ENCODE measurements at places on chromosomes 2 and 18. TPM values are rescaled to one million over a fixed set of nuclear protein-coding genes. Genes with fewer than 3 reads are reported as not detected.

DNA sequence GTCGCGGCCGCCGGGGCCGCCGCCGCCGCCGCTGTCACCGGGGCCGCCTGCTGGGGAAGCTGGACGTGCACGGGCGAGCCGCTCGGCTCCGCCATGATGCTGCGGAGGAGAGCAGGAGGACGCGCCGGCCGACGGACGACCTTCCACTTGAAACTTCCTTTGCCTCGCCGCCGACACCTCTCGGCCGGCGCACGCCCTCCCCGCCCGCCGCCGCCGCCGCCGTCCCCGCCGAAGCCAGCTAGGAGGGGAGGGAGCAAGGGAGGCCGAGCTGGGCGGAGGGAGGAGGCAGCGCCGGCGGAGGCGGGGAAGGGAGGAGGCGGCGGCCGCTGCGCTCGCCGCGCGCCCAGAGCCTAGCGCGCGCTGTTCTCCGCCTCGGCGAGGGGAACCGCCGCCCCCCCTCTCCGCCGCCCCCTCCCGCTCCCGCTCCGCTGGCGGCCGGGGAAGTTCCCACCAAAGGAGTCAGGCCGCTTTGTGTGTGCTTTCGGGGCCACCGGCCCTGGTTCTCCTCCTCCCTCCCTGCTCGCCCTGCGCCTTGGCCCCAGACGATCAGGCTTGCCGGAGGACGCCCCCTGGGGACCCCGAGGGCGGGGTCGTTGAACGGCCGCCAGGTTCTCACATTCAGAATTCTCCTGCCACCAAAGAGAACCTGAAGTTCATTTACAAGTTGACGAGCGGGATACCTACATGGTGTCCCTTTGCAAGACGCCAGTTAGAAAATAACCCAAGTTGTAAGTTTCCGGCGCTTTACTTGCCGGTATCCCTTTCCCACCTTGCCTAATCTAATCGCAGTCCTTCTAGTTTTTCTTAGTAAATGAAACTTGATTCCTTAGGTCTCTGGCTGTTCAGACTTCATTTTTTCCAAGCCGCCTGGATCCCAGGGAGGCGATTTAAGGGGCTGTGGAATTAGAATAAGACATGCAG lies at the start of gene STK39:
STK39 (minus strand) TSS at position 255 of the 921 bp plus-strand sequence; CDS start at position 95, 160 bp downstream.
- peak; percentile 64 for DNase-seq

- no peak for DNase-seq
Observed at GRCh38 chr18:32884543-32884942, 111.7 kb upstream of the KLHL14 start.

The DUSP19 gene
- 1.5 TPM for total RNA-seq

The UGT1A7 gene
- not detected for total RNA-seq

- DNase-seq = no peak
Observed at GRCh38 chr18:45503990-45504389, 111.3 kb upstream of the SLC14A2 start.

- peak; percentile 31 for DNase-seq
Observed at GRCh38 chr2:160963957-160964356, 196.3 kb upstream of the TANK start.

- peak; percentile 83 for DNase-seq
Observed at GRCh38 chr2:162092658-162093556, 18.9 kb upstream of the DPP4 start.

GRCh38 chr2:193153576-193153975 lies 958.8 kb upstream of the TMEFF2 start:
- no peak for DNase-seq

- DNase-seq = no peak
Observed at GRCh38 chr2:236417150-236417549, 152.5 kb upstream of the ACKR3 start.

GRCh38 chr2:198518935-198519334 lies 714.5 kb downstream of the PLCL1 start:
- no peak for DNase-seq

DNA sequence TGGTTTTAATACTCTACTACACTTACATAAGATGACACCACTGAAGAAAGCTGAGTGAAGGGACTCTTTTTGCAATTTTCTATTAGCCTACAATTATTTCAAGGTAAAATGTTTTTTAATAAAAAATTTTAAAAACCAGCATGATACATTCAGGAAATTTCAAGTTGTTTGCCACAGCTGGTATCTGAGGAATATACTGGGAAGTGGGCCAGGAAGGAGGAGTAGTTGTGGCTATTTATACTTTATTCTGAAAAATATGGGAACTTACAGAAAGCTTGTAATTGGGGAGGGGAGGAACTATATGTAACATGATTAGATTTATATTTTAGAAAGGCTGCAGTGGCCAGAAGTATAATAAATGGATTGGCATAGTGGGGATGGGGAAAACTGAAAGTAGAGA lies 40.8 kb downstream of the WDR35 start:
- DNase-seq = no peak

- DNase-seq = no peak
Observed at GRCh38 chr2:161124201-161124600, 36.0 kb upstream of the TANK start.

GRCh38 chr2:46559261-46559660 lies 79.9 kb downstream of the TMEM247 start:
- no peak for DNase-seq

DNA sequence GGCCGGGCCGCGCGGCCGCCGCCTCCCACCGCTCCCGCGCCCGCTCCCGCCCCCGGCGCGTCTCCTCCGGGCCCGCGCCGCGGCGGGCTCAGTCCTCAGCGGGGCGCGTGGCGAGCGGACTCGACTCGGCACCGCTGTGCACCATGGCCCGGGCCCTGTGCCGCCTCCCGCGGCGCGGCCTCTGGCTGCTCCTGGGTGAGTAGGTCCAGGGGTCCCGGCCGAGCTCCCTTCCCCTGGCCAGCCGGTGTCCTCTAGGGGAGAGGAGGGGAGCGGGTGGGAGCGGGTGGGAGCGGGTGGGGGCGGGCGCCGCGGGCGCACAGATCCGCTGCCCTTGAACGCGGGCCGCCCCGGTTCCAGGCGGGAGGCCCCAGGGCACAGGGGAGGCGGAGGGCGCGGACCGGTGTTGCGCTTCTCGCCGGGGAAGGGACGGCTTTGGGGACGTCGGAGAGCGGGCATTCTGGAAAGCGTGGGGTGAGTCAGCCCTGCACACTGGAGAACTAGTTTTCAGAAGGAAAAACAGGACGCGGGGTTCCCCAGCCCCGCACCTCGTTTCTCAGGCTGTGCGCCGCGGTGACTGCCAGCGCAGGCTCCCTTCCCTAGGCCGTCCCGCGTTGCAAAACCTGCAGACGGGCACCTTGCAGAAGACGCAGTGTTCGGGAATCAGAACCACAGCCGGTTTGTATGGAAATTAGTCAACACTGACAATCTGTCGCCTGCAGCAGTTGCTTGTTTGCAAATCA lies at the start of gene RAMP1:
RAMP1 (plus strand) TSS at position 91 of the 740 bp plus-strand sequence; CDS start at position 144, 53 bp downstream.
- DNase-seq = no peak

DNA sequence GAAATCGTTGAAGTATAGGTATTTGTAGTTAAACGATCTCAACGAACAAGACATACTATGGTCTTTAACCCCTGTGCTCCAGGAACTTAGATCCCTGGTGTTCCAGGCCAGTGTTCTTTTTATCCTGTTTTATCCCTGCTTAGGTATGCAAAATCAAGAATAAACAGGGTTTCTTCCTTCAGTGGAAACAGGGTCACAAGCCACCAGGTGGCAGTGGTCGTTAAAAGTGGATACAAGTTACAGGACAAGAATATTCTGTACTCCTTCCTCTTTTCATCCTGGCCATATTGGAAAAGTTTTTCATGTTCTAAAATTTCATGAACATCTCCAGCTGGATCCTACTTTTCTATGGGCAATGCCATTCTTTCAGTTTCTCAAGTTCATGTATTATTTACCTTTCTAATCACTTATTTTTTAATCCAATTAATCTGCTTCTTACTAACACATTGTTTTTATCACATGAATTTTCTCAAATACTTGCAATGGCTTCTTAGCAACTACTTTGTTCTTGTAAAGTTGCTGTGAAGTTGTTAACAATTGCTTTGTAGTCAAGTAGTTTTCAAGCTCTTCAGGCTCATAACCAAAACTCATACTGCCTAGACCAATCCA lies 16.4 kb upstream of the HNMT start:
- DNase-seq = peak; percentile 87

DNA sequence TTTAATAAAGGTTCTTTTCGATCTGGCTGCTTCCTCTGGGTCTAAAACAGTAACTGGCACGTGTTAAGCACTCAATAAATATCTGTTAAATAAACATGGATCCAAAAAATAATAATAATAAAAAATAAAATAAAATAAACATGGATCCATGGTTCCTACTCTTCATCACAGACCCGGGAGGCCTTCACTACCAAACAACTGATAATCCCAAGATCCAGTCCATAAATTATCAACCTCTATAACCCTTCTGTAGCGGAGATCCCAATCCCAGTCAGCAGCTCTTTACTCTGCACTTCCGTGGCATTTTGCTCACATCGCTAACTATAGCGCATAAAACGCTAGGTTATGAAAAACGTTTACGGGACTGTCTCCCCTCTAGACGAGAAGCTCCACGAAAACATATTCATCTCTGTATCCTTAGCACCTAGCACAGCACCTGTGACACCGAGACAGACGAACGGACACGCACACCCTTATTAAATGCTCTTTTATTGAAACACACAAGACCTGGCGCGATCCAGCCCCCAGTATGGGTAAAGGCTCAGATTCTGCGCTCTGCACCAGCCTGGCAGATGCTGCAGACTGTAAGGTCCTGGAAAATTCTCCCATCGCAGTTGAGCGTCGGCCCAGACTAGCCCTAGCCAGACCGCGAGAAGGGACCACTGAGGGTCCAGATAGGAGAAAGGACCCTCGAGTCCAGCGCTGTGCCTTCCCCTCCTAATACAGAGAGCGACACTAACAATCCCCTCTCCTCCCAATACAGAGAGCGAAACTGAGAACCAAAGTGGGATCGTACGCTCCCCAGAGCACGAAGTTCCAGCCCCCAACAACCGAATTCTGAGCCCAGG lies 770 bp downstream of the NBAS start:
- DNase-seq = peak; percentile 58

DNA sequence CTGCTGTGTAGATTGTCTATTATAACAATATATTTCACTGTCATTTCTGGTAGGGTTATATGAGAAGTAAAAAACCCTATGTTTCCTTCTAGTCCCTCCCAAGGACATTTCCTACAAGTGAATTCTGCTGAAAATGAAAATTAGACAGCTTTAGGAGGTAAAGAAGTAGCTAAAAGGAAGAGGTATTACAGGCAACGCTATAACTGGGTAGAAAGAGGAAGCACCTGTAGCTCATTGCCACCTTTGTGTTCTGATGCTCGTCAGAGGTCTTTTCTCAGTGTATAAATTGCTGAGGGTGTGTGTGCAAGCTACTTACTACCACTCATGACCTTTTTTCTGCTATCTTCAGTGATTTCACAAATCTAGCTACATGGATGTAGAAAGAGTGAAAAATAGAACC lies 1.4 kb downstream of the DNAJC10 start:
- peak; percentile 8 for DNase-seq

DNA sequence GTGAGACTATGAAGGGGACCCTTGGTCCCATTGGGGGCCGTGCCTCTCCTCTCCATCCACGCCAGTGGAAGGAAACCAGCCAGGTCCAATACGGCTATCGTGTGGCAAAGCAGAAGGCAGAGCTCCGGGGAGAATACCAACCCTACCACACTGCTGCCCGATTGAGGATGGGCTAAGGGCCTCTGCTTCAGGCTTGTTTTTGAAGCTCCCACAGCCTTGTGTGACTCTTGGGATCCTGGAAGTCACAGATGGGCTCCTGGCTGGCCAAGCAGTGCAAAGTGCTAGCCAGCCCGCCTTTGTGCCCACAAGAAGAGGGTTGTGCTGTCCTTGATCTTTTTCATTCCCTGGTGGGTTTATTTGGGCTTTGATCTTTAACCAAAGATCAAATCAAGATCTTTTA lies 70.6 kb upstream of the ID2 start:
- DNase-seq = no peak

All from lung microvascular endothelial cell (primary cell).